NCI-H526 (cell line): ENCODE measurements at places on chromosomes 3 and 15.

DNA sequence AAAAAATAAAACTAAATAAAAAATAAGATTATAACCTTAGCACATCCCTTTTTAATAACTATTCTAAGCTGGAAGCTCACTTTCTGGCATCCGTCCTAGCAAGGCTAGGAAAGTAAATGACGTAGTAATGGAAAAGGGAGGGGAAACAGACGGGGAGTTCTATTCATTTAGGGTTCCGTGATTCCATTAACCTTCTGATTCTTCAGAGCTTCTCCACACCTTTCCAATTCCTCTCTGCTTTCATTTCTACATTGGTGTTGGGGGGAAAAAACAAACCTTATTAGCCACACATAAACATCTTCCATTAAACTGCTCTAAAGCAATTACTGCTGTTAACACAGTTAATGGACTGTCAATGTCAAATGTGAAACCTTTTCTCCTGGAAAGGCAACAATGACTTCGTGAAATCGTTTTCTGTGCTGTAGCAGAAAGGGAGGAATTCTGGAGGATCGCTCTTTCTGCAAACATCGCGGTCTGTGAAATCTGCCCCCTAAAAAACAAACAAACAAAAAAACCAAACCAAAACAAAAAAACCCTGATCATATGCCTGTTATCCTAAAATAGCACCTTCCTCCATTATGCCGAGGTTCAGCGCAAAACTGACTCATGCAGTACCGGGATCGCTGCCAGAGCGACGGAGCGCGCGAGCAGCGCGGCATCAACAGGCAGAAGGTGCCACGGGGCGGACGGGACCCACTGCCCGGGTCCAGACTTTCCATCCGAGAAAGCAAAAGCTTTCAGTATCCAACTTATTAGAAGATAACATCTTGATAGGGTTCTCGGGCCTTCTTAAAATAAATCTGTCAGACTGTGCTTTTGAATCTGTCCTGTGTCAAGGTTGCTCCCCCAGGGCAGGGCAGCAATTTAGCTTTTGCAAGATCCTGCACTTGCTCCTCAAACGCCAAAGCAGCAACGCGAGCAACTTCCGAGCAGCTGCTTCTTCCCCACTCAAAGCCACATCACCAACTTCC is 156.2 kb downstream of the FGF12 start:
- DNase-seq: no peak

DNA sequence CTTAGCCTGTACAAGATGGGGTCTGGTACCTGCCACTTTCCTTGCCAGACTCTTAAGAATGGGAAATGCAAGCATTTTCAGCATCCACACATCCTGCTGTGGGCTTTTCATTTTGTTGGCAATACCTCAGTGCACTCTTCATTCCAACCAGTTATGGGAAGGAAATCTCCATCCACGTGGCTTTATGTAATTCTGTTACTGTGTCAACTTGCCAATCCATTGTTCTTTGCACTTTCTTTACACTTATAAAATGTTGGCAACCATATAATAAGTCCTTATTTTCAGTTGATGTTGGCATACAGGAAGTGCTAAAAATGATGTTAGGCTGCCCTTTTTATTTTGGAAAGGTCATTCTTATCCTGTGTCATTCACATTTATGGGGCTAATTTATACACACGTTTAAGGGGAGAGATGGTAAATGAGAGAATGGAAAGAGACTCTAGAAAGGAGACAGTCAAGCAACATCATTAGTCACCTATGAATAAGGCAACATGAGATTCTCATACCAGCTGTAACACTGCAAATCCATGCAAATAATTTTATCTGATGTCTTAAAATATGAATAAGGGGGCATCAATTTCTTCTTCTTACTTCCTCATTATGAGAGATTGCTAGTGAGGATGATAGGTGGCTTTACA is 238.7 kb downstream of the CHST2 start:
- no peak for DNase-seq

GRCh38 chr3:117485841-117486240 is 776.3 kb downstream of the TUSC7 start:
- DNase-seq: no peak

GRCh38 chr15:101044625-101045235 is 125.6 kb downstream of the LRRK1 start:
- no peak for DNase-seq

DNA sequence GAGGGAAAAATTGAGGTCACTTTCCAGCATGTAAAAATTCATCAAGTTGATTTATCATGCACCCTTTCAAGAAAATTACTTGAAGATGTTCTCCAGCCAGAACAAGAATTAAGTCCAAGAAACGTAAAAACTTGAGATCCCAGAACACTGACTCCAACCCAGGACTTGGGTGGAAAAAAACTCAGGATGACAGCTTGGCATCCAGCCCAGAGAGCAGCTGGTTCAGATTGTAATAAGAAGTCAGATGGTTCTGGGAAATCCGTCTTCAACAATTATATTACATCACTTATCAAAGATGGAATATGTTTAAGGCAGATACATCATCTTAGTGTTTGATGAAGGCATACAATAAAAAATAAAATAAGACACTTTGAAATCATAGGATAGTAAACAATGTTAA is 23.0 kb upstream of the DNAJC13 start:
- DNase-seq: no peak

DNA sequence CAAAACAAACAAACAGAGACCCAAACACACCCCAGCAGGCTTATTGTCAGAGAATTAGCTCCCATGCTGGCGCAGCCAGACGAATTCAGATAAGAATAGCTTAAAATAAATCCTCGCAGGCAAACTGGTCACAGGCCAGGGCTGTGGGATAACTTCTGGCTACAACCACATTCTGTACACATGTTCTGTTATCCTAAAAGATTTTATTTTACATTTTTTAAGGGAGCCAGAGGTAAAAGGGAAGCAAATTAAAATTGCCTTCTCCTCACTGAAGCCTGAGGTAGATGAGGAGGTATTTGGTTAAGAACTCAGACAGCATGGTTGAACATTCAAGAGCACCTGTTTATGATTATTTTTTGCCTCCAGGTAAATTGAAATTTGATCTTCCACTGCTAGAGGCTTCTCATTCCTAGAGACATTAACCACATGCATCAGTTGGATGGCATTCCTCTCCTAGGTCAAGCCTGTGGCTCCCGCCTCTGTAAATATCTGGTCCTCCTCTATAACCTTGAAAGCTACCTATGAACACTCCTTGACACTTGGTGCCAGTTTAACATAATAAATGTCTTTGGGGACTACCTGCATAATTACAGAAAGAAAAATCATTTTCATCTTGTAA is 190.3 kb downstream of the SATB1 start:
- peak; percentile 72 for DNase-seq

DNA sequence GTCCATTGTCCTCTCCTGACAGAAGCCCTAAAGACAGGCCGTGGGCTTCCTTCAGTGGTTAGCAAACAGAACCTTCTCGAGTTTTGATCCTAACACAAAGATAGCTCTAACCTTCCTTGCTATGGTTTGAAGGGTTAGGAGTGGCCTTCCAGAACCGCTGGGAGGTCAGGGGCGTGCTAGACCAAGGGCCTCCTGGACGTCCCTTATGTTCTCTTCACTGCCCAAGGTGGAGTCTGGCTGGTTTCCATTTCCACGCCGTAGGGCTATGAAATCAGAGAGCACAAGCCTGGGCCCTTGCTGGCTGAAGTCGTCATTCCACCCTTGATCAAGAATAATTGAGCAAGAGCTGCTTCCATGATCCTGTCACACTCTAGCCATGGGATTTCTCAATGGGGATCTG is 475.1 kb downstream of the SHQ1 start:
- no peak for DNase-seq

DNA sequence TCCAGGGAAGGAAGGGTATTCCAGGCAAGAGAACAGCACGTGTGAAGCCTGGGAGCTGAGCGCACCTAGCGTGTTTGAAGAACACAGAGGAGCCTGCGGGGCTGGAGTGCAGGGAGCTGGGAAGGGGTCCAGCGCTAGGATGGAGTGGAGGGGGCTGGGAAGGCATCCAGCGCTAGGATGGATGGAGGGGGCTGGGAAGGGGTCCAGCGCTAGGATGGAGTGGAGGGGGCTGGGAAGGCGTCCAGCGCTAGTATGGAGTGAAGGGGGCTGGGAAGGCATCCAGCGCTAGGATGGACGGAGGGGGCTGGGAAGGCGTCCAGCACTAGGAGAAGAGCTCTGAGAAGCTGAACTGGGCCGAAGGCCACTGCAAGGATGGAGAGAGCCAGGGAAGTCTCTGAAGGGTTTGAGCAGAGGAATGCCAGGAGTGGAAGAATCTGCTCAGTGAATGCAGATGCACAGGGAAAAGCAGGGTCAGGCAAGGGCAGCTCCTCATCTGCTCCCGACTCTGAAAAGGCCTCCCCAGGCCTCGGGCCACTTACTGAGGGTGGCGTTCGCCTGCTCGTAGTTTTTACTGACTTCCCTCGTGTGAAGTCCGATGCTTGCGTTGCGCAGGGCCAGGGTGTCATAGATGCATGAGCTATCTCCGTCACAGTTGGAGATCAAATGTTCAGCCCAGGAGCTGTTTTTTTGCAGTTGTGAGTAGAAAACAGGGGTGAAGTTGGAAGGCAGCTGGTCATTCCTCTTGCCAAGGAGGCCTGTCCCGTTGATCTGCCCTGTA is 39.8 kb downstream of the MUC20 start:
- DNase-seq: no peak

GRCh38 chr3:124559846-124560574 is 170.2 kb upstream of the UMPS start:
- DNase-seq: no peak
